Stimulated activated CD4-positive, alpha-beta T cell treated with anti-CD3 and anti-CD28 coated beads, Interleukin-4, amount 100 ng/mL, for 48 hours (primary cell): ENCODE measurements at places on chromosomes 7 and 10.

DNA sequence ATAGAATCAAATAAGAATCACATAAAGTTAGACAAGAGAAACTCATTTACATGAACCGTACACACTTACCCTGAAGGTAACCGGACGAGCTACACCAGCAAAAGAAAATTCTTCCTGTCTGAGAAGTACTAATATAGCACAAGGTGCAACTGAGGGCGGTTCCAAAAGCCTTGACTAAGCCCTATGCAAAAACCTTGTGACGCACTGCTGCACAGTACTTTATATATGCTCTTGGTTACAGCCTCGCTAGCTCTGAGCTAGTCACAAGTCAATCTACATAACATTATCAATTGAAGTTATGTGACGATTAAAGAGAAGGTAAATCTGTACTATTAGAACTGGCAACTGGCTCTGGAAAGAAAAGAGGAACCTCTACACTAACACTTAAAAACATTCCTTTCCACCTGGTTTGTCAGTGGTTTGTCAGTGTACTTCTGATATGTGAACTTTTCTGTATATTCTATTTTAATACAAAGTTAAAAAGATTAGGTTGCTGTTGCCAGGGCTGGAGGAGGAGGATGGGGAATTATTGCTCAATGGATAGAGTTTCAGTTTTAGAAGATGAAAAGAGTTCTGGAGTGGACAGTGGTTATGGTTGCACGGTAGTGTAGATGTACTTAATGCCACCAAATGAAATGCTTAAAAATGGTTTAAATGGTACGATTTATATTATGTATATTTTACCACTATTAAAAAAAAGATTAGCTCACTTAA, 21.6 kb downstream of the NT5C3A start:
- DNase-seq: peak; percentile 27

- DNase-seq: no peak
Measured at GRCh38 chr7:137151041-137151689, 192.4 kb downstream of the PTN start.

DNA sequence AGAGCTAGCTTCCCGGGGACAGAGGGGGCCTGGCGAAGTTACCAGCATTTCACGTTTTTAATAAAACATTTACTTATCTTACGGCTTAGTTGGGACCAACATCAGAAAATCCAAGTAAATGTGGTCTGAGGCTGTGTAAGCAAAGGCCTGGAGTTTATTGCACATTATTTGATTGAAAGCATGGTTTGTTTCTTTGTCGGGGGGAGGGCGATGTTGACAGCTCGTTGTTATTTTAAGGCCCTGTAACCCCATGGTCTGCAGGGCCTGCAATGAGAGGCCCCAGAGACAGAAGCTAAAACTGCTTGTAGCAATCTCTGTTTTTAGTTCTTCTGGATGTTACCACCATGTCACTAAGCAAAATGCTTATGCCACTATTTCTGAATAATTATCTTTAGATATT, 88.9 kb downstream of the MYOF start:
- no peak for DNase-seq

GRCh38 chr10:69327463-69328379, 49.4 kb downstream of the HK1 start:
- no peak for DNase-seq

DNA sequence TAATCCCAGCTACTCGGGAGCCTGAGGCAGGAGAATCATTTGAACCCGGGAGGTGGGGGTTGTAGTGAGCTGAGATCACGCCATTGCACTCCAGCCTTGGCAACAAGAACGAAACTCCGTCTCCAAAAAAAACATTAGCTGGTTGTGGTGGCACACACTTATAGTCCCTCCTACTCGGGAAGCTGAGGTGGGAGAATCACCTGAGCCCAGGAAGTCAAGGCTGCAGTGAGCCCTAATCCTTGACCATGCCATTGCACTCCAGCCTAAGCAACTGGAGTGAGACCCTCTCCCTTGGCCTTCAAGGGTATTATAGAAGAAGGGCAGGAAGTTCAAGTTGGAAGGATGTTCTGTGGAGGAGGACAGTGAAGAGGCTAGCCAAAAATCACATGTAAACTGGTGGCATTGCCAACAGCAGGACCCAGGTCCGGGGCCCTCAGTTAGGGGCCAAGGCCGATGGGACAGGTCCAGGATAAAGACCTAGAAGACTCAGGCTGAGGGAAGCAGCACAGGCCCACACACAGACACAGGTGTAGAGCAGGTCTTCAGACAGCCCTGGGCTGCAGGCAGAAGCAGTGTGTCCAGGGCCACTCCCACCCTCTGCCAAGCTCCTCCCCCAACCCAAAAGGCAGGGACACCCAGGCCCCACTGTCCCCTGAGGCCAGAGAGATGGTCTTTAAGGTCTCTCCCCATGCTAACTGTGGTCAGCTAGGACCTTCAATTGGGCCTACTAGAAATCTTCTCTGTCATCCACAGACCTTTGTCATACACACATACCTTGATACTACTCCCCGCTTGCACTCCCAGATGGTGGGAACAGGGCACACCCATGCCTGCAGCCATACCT, 8.4 kb upstream of the SAMD8 start:
- no peak for DNase-seq

DNA sequence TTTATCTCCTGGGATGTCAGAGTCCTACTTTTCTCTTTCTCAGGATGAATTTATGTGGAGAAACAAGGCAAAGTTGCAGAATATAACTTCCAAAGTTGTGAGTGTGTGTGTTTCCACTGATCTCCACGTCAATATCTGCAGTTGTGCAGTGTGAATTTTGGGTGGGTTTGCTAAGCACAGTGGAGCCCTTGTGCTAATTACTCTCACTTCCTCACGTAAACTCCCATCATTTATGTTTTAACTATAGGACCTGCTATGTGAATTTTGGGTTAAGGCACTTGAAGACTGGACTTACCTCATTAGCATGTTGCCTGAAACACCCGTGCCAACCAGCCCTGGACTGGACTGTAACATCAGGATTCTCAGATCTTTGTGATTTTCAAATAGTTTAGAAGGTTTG, 51.9 kb upstream of the NPVF start:
- no peak for DNase-seq

DNA sequence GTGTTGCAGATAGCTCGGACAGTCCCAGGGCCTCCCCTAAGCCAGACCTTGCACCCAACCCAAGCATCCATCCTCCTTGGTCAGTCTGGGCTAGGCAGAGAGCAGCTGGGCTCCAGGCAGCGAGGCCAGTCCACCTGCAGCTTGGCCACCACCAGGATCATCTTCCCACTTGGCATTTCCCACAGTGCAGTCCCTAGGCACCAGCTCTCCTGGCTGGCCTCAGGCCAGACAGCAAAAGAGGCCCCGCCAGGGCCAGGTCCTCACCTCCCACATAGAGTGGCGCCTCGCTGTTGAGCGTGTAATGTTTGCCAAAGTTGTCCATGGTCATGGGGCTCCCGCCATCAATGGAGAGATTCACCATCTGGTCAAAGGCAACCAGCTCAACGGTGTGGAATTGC, 171.7 kb downstream of the LCOR start:
- DNase-seq: no peak

DNA sequence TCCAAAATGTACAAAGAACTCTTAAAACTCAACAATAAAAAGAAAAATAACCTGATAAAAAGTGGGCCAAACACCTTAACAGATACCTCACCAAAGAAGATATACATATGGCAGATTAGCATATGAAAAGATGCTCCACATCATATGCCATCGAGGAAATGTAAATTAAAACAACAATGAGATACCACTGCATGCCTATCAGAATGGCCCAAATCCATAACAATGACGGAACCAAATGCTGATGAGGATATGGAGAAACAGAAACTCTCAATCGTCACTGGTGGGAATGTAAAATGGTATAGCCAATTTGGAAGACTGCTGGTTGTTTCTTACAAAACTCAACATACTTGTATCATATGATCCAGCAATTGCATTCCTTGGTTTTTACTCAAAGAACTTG, 319.9 kb downstream of the PHTF2 start:
- DNase-seq: no peak

- no peak for DNase-seq
Measured at GRCh38 chr10:68052463-68052862, 22.6 kb downstream of the HERC4 start.

GRCh38 chr7:122155566-122155965, 11.5 kb upstream of the AASS start:
- no peak for DNase-seq

DNA sequence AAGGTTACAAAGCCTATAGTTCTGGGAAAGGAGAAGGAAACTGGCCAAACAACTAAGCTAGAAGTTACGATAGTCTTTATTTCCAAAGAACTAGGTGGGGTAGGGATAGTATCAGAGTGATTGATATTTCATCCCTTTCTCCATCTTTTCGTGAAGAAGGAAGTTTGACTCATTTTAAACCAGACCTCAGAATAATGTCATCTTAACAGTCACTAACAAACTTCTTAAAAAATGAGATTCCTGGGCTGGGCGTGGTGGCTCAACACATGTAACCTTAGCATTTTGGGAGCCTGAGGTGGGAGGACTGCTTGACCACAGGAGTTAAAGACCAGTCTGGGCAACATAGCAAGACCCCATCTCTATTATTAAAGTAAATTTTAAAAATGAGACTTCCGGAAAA, 69.4 kb downstream of the ARL4A start:
- no peak for DNase-seq

DNA sequence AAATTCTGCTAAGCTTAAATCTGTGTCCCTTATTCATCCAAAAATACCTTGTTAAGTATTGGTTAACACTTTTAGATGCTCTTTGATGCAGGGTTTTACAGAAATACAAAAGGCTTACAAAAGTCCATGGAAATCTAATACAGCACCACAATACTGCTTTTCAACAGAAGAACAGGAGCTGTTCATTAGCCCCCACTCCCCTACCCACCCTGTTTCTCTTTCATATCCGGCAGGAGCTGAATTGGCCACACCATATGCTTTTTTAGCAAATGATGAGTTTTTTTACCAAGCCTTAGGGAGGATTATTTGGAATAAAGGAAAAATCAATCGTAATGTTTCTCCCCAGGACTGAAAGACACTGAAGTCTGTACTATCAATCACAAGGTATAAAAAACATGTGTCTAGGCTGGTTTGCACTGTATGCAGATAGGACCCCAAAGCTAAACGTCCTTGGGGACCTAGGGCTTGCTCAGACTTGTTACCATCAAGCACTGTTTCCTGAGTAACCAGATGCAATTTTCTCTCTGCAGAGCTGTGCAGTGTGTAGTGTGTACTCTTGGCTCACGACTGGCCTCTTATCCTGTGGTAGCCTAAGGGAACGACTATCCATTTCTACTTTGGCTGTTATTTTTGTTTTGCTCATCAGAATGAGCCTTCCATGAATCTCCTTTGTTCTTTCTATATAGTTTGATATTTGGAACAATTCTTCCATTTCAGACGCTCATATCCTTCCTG, 143.3 kb upstream of the LRGUK start:
- no peak for DNase-seq

GRCh38 chr10:47161465-47161864, 138.5 kb upstream of the GDF10 start:
- DNase-seq: no peak

- DNase-seq: no peak
Measured at GRCh38 chr10:17453035-17453372, 1.4 kb downstream of the ST8SIA6 start.

GRCh38 chr7:91551377-91552175, 287.3 kb downstream of the FZD1 start:
- no peak for DNase-seq

GRCh38 chr7:90692947-90693346, 96.8 kb downstream of the CDK14 start:
- no peak for DNase-seq

- no peak for DNase-seq
Measured at GRCh38 chr10:52950578-52950977, 178.0 kb upstream of the MBL2 start.

DNA sequence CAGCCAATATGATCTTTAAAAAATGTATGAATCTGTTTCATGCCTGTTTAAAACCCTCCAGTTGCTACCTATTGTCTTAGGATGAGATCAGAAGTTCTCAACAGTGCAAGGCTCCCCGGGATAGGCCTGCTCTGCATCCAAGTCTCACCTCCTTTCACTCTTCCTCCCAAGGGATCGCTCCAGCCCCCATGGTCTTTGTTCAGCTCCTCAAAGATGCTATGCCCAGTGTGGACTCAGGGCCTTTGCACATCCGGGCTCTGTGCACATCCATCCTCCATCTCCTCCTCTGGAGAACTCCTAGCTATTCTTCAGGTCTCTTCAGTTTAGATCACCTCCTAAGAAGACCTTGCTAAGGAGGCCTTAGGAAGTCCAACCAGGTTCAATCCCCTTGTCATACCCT, 82.7 kb upstream of the LEP start:
- DNase-seq: no peak

DNA sequence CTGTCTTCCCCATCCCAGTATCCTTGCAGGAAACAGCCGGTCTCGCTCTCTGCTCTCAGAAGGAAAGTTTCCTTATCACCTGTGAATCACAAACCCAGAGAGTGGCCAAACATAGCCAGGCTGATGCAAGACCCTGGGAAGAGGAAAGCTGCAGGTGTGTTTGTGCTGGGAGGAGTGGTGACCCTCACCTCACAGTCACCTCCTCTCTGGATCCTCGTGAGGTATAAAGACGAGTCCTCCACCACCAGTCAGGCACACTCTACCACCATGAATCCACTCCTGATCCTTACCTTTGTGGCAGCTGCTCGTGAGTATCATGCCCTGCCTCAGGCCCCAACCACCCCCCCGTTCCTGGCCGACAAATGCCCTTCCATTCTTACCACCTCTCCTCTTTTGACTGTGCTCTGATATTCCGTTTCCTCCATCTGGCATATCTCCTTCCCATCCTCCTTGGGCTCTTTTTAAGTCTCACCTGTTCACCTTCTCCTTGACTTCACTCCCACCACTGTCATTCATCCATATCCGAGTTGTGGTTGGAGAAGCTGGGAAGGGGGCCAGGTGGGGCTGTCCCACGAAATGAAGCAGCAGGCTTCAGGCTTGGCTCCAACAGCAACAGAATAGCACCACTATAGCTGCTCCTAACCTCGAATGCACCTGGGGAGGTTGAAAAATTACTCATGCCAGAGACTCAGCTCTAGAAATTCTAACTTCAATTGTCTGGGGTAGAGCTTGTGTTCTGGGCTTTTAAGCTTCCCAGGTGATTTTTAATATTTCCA, at the start of gene PRSS1:
TSS of gene PRSS1 (plus strand) at position 255 of the 776 bp plus-strand sequence. CDS start at position 268, 13 bp downstream.
- no peak for DNase-seq

DNA sequence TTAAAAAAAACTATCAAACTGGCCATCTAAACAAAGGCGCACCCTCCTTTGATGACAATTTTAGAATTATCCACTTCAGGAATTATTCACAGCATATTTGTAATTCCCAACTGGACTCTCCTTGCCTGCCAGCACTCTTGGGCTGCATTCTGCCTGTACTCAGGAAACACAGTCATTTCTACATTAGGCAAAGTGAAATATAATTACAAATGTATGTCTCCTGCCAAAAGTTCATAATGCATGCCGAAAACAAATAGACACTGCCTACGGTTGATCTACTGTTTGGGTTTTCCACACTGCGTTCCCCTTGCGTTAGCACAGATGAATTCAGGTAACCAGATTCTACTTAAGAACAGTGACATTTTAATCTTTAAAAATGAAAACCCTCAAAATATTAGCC, 1.9 kb downstream of the HGF start:
- no peak for DNase-seq

DNA sequence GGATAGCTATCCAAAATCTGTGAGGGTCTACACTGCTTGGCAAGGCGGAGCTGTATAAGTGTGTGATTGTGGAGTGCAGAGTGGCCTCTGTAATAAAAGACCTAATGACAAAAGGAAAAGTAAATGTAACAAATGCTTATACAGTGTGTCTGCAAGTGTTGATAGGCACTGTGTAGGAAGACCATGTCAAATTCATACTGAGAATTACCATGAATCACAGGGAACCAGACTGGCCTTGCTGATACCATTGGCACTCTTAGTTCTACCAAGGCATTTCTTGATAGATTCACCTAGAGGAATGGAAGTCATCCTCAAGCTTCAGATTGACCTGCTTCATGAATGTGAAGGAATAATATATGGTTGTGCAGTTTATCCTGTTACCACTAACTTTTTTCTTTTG, 58.8 kb downstream of the CYCS start:
- no peak for DNase-seq
